ENCODE measurements at places on chromosomes 2 and 18. TPM values are rescaled to one million over a fixed set of nuclear protein-coding genes. Genes with fewer than 3 reads are reported as not detected.

GRCh38 chr2:112787729-112788393 is 3.6 kb upstream of the IL1A start:
- no peaks in the 10 kb centered on the region for H3K4me1 ChIP-seq
- no peaks in the 10 kb centered on the region for H3K36me3 ChIP-seq
- DNase-seq: no peak

GRCh38 chr2:209613649-209614305 is 157.9 kb upstream of the UNC80 start:
- DNase-seq: no peak
- H3K4me1 ChIP-seq: no peaks in the 10 kb centered on the region
- H3K27me3 ChIP-seq: no peaks in the 10 kb centered on the region
- no peak overlapping the region for H3K4me3 ChIP-seq
- no peaks in the 10 kb centered on the region for H3K36me3 ChIP-seq

Gene POTEI
- total RNA-seq: not detected

GRCh38 chr2:213787869-213788268 is 503.6 kb downstream of the SPAG16 start:
- no peak overlapping the region for H3K4me3 ChIP-seq
- no peak for DNase-seq
- H3K27ac ChIP-seq: no peak overlapping the region
- no peaks in the 10 kb centered on the region for H3K4me1 ChIP-seq
- H3K27me3 ChIP-seq: no peaks in the 10 kb centered on the region
- H3K36me3 ChIP-seq: no peaks in the 10 kb centered on the region

Gene ITGA4
- total RNA-seq: 57.5 TPM

DNA sequence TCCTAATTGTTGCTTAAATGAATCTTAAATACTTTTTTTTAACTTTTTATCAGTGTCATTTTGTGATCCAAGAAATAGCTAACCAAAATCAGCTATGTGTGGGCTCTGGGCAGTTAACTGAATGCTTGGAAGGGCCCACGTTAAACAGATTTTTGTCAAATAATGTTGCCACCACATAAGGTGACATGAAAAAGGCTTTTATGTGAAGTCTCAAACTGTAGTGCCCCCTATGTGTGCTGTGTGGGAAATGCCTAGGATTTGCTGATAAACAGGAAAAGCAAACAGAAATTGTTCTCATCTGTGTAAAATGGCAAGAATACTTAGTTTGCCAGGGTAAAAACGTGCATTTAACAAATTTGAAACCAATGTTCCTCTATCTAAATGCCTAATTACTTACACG is 242.2 kb downstream of the ZNF516 start:
- H3K36me3 ChIP-seq: no peaks in the 10 kb centered on the region
- peaks cover 2% of the 10 kb centered on the region for H3K27me3 ChIP-seq
- H3K4me1 ChIP-seq: no peaks in the 10 kb centered on the region
- no peak overlapping the region for H3K4me3 ChIP-seq
- DNase-seq: no peak

Gene ZEB2
- total RNA-seq: 91.0 TPM

Gene IL18R1
- 5.4 TPM for total RNA-seq

- H3K4me1 ChIP-seq: no peaks in the 10 kb centered on the region
- no peak overlapping the region for H3K27ac ChIP-seq
- no peak overlapping the region for H3K4me3 ChIP-seq
- peak; percentile 85 for DNase-seq
These were observed 34.6 kb downstream of the SETBP1 start for GRCh38 chr18:44715245-44715644.

GRCh38 chr2:179726461-179727180 is 134.8 kb downstream of the ZNF385B start:
- H3K4me1 ChIP-seq: no peaks in the 10 kb centered on the region
- no peaks in the 10 kb centered on the region for H3K36me3 ChIP-seq
- DNase-seq: no peak

DNA sequence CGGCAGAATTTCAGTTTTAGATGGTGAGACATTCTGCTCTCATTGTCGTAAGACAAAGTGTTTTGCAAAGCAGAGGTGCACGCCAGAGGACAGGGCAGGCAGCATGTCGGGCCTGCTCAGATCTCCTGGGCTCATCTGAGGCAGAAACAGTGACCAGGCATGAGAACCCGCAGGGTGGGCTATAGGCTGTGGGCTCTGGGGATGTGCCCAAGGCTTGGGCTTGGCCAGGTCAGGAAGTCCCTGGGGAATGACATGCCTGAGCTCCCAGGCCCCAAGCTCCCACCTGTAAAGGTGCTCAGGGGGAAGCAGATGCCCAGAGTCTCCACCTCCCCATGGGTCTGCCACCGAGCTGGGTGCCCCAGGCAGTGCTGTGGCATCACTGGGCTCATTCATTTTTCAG is 35.3 kb downstream of the INHBB start:
- H3K4me1 ChIP-seq: no peaks in the 10 kb centered on the region
- H3K27ac ChIP-seq: no peak overlapping the region
- H3K27me3 ChIP-seq: peaks cover 3% of the 10 kb centered on the region
- no peak overlapping the region for H3K4me3 ChIP-seq

Gene G6PC2
- total RNA-seq: not detected

Gene LRATD1
- total RNA-seq: 0.51 TPM

- no peaks in the 10 kb centered on the region for H3K36me3 ChIP-seq
- H3K4me3 ChIP-seq: no peak overlapping the region
- H3K27ac ChIP-seq: no peak overlapping the region
- H3K27me3 ChIP-seq: no peaks in the 10 kb centered on the region
These were observed 21.1 kb downstream of the KIF5C start for GRCh38 chr2:148896136-148896535.

DNA sequence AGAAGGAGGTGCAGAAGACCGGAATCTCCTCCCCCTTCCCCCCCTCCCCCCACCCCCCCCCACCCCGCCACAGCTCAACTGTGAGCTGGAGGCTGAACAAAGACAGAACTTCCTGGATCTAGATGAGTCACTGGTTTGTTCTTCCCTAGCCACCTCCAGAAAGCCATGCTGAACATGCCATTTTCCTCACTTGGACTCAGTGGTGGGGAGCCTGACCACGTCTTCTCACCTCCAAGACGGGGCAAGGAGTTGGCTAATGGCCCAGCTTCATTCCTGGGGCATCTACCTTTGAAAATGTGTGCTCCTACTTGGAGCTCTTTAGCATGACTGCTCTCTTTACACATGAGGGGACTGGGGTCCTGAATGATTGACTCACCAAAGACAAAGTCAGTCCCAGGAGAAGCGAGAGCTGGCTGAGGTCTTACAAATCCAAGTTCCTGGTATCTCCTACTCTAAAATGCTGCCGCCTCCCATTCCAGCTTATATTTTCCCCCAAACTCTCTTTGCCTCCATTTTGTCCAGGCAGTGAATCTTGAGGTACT is 22.6 kb upstream of the FZD5 start:
- no peak overlapping the region for H3K4me3 ChIP-seq
- H3K27ac ChIP-seq: no peak overlapping the region
- H3K36me3 ChIP-seq: no peaks in the 10 kb centered on the region
- DNase-seq: peak; percentile 39

DNA sequence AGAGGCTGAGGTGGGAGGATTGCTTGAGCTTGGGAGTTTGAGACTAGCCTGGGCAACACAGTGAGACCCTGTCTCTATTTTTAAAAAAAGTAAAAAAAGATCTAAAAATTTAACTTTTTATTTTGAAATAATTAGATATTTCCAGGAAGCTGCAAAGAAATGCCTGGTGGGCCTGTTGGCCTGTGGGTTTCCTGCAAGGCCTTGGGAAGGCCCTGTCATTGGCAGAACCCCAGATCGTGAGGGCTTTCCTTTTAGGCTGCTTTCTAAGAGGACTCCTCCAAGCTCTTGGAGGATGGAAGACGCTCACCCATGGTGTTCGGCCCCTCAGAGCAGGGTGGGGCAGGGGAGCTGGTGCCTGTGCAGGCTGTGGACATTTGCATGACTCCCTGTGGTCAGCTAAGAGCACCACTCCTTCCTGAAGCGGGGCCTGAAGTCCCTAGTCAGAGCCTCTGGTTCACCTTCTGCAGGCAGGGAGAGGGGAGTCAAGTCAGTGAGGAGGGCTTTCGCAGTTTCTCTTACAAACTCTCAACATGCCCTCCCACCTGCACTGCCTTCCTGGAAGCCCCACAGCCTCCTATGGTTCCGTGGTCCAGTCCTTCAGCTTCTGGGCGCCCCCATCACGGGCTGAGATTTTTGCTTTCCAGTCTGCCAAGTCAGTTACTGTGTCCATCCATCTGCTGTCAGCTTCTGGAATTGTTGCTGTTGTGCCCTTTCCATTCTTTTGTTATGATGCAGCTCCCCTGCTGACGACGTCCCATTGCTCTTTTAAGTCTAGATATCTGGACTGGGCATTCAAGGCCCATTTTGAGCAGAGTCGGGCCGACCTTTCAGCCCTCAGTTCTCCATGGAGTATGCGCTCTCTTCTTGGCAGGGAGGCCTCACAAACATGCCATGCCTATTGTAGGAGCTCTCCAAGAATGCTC is 6.6 kb downstream of the PROC start:
- no peaks in the 10 kb centered on the region for H3K4me1 ChIP-seq
- H3K4me3 ChIP-seq: no peak overlapping the region
- H3K36me3 ChIP-seq: no peaks in the 10 kb centered on the region
- DNase-seq: no peak
- no peak overlapping the region for H3K27ac ChIP-seq

- no peaks in the 10 kb centered on the region for H3K27me3 ChIP-seq
- no peak for DNase-seq
These were observed 248.3 kb downstream of the EN1 start for GRCh38 chr2:118599141-118599540.

DNA sequence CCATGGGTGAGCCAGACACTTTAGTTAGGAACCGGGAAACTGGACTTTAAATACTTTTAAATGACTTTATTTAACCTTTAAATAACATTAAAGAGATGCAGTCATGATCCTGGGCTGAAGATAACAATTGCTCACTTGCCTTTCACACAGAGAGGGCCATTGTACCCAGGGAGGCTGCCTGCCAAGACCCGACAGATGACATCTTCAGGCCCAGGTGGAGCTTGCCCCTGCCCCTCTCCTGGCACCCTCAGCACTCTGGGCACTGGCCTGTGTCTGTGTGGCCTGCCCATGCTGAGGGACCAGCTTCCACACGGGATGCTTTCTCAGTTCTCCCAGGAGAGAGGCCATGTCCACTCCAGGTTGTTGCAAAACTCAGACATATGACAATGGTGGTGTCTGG is 216.4 kb upstream of the MYT1L start:
- H3K27ac ChIP-seq: no peak overlapping the region
- DNase-seq: no peak
- no peaks in the 10 kb centered on the region for H3K36me3 ChIP-seq
- H3K4me3 ChIP-seq: no peak overlapping the region
- no peaks in the 10 kb centered on the region for H3K4me1 ChIP-seq

Gene C1QL2
- not detected for total RNA-seq

GRCh38 chr2:26853751-26854150 is 5.8 kb downstream of the DPYSL5 start:
- no peaks in the 10 kb centered on the region for H3K36me3 ChIP-seq
- H3K4me1 ChIP-seq: no peaks in the 10 kb centered on the region
- no peak overlapping the region for H3K4me3 ChIP-seq
- DNase-seq: no peak

DNA sequence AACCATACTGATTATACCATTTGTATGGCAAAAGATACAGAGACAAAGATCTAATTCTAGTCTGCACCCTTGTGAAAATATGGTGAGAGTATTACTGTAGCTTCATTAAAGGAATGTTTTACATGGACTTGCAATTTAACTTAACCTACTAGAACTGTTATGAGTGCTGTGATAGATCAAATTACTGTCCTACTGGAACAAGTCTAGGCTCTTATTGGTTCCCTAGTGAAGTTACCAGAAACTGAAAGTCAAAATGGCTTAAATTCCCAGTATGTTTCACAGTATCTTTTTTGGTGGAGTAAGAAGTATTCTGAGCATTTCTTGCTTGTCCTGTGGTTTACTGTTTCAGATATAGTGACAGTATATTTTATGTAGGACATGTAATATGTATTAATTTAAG is 3.8 kb upstream of the TBR1 start:
- H3K27ac ChIP-seq: no peak overlapping the region
- DNase-seq: peak; percentile 47
- peaks cover 23% of the 10 kb centered on the region for H3K27me3 ChIP-seq

Gene RAB17
- total RNA-seq: 0.26 TPM

Gene MBD1
- total RNA-seq: 53.3 TPM

- H3K4me1 ChIP-seq: no peaks in the 10 kb centered on the region
- no peaks in the 10 kb centered on the region for H3K27me3 ChIP-seq
- no peak for DNase-seq
- no peak overlapping the region for H3K27ac ChIP-seq
- H3K36me3 ChIP-seq: no peaks in the 10 kb centered on the region
These were observed 612.6 kb upstream of the ACVR2A start for GRCh38 chr2:147232225-147232669.

Gene TSHZ1
- 4.3 TPM for total RNA-seq

GRCh38 chr18:77127769-77128671 is 4.6 kb downstream of the MBP start:
- peaks cover 15% of the 10 kb centered on the region for H3K27me3 ChIP-seq
- H3K36me3 ChIP-seq: no peaks in the 10 kb centered on the region
- no peak overlapping the region for H3K4me3 ChIP-seq
- H3K27ac ChIP-seq: no peak overlapping the region
- peak; percentile 96 for DNase-seq
- H3K4me1 ChIP-seq: peaks cover 6% of the 10 kb centered on the region

- no peak overlapping the region for H3K4me3 ChIP-seq
- no peak overlapping the region for H3K27ac ChIP-seq
- no peaks in the 10 kb centered on the region for H3K36me3 ChIP-seq
- DNase-seq: no peak
- no peaks in the 10 kb centered on the region for H3K27me3 ChIP-seq
- H3K4me1 ChIP-seq: no peaks in the 10 kb centered on the region
These were observed 250.6 kb upstream of the KCNJ3 start for GRCh38 chr2:154447727-154448418.

Gene SERPINB12
- not detected for total RNA-seq

Gene MYCN
- total RNA-seq: not detected

DNA sequence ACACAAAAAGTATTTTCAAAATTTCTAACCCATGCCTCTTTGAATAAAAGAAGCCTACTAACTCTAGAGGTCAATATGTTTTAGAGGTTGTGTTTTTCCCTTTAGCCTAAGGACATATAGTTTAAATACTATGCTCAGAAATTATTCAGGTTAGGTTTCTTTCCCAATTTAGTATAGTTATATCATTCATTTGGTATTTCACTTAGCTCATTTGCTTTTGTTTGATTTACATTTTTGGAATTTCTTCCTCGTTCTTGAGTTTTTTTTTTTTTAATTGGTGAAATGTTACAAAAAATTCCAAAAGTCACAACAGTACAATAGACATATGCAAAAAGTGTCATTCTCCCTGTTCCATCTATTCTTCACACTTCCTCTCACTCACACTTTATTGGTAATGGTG is 371.3 kb upstream of the TNP1 start:
- peak overlapping the region; percentile 61 for H3K27ac ChIP-seq
- peaks cover 12% of the 10 kb centered on the region for H3K4me1 ChIP-seq
- no peaks in the 10 kb centered on the region for H3K36me3 ChIP-seq
- no peaks in the 10 kb centered on the region for H3K27me3 ChIP-seq

Gene NEU4
- total RNA-seq: not detected

GRCh38 chr18:53385889-53386288 is 838.6 kb downstream of the MBD2 start:
- no peak overlapping the region for H3K4me3 ChIP-seq
- H3K36me3 ChIP-seq: no peaks in the 10 kb centered on the region
- H3K27ac ChIP-seq: no peak overlapping the region
- H3K4me1 ChIP-seq: no peaks in the 10 kb centered on the region
- DNase-seq: no peak
- H3K27me3 ChIP-seq: no peaks in the 10 kb centered on the region

Measured in fibroblast of lung (primary cell).